Breast epithelium (tissue), 4 donors: ENCODE measurements at places on chromosomes 5 and 9.

DNA sequence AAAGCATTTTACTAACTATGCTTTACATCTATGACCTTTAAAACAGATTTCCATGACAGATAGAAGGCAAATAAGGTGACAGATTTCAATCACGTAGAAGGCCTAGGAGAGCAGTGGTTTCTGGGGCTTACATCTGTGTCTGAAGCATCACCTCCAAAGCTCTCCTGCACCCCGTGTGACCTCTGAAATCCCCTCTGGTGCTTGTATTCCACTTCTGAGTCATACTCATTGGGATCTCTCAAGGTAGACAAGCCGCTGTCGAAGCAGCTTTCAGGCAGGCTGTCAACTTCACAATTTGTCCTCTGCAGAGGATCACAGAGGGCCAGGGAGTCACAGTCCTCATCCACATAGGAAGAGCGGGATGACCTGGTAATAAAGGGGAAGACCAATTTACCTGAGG, 62.2 kb downstream of the RASEF start:
- DNase-seq, result no peak

GRCh38 chr9:93652604-93653592, 76.5 kb downstream of the PHF2 start:
- peak; percentile 38 for DNase-seq

GRCh38 chr5:94362857-94363256, 255.5 kb downstream of the KIAA0825 start:
- DNase-seq, result no peak

GRCh38 chr5:36743891-36744772, 132.4 kb upstream of the NIPBL start:
- DNase-seq, result peak; percentile 66

DNA sequence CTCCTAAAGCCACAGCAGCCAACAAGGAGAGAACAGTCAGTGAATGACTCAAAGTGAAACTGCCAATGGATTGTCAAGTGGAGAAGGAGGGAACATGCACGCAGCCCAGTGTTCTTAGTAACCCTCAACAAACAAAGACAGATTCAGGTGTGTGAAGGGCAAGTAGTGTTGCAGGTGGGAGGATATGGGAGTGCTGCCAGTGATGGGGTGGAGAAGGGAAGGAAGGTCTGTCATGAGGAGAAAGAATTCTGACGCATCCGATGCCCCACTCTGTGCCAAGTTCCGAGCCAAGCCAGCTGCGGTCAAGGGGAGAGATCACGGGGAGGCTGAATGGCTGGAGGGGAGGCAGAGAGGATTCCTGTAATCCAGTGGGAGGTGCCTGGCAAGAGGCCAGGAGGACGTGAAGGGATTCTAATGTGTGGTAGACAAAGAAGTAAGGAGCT, 56.5 kb downstream of the CAST start:
- peak; percentile 79 for DNase-seq
